Fibroblast of skin of right quadriceps (primary cell): ENCODE measurements at places on chromosomes 5 and 9.
A peak's percentile ranks its signal among the peaks of the same experiment; 100 is the strongest.

- DNase-seq = no peak
Observed at GRCh38 chr5:168713051-168713450, 133.9 kb upstream of the PANK3 start.

- no peak for DNase-seq
Observed at GRCh38 chr9:70542311-70542931, 128.0 kb upstream of the KLF9 start.

DNA sequence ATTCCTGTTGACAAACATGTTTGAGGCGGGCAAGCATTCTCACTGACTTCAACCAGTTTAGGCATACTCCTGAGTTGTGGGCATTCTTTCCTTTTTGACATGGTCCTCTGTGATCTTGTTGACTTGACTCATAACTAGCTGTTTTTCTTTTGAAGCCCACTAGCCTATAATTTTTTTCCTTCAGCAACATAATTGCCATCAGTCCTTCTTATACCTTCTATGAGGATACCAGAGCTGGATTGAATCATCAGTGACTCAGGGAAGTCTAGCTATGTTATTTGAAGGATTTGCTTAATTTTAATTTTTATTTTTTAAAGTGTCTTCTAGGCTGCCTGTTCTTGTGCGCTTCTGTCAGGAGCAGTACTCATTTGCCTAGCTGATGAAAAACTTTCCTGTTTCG, 259.5 kb downstream of the NR3C1 start:
- peak; percentile 73 for DNase-seq

DNA sequence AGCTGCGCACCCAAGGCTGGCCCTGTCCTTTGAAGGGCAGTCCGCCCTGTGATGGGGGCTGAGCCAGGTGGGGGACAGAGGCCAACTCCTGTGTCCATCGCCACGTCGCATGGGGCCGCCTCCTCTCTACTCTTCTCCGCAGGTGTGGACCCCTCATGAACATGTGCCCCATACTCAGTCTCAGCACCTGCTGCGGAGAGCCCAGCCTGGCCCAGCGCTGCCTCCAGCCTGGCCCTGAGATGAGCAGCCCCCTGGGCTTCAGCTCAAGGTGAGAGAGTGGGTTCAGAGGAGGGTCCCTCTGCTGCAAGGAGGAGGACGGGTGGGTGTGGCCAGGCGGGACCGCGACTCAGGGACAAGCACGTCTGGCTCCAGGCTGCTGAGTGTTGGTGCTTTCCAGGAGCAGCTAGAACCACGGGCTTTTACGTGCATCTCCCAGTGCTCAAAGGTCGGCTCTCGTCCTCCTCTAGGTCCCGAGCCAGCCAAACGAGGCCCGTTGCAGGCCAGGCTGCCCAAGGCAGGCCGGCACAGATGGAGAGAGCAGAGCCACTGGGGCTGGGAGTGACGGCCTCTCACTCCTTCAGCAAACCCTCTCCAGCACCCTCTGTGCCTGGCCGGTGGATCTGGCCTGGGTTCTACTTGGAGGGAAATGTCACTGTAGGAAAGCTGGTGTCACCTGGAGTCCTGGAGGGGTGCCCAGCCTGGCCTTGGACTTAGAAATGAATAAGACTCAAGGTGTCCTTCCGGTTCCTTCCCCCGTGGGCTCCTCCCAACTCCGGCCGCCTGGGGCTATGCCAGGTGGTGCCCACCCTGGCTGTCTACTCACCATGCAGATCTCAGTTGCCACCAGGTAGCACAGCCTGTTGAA, 48.9 kb upstream of the RNF130 start:
- no peak for DNase-seq

- DNase-seq = peak; percentile 71
Observed at GRCh38 chr5:96823900-96824380, 16.2 kb upstream of the ERAP1 start.

DNA sequence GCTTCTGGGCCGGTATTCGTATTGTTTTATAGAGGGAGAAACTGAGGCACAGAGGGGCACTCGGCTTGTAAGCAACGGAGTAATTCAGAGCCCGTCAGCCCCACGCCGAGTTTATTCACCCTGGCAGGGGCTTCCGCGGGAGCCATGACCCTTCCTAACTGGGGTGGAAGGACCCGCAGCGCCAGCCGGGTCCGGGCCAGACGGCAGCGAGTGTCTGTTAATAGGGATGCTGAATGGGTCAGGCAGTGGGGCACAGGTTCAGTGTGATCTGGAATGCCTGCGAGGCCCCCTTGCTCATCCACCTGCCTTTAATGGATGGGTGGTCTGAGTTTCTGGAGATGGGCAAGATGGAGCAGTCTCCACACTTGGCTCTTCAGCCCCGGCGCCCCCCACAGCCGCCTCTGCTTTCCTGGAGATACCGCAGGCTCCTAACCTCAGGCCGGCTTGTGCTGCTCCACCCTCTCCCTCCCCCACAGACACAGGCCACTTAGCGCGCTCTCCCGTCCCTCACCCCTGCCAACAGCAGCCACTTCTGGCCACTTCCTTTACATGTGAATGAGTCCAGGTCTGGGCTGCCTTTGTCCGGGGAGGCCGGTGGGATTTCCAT, 147.1 kb downstream of the ERCC6L2 start:
- DNase-seq = no peak

GRCh38 chr5:117077142-117077541, 502.5 kb upstream of the SEMA6A start:
- peak; percentile 4 for DNase-seq

GRCh38 chr5:127994087-127994660, 89.4 kb upstream of the SLC12A2 start:
- DNase-seq = no peak

DNA sequence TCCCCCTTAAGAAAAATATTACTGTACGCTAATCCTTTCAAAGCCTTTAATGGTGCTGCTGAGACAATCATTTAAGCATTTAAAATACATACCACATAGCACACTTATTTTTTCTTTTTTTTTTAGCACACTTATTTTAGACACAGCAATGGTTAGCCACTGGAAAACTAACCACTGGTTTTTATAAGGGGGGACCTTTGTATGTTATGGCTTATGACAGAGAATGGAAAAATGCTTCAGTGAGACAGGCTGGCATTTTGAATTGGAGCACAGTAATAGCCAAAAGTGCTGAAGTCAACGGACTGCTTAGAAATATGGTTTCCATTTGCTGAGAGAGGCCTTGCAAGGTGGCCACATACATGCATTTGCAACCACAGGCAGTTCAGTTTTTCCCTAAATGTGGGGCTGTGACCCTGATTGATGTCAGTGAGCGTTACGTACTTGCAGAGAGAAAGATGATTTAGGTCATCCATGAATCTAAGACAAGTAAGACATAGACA, 28.5 kb downstream of the AOPEP start:
- DNase-seq = peak; percentile 33

DNA sequence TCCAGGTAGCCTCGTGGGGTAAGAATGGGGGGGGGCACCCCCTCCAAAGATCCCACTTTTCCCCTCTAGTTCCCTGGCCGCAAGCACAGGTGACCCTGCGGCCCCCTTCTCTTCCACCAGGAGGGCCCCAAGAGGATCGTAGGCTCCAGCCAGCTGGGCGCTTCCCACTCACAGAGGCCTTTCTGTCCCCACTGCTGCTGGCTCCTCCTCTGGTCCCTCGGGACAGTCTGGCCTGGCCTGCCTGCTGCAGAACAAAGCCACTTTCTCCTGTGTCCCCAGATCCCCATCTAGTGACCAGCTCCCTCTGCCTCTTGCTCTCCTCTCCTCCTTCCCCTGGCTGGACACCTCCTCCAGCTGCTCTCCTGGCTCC, 534 bp upstream of the SAPCD2 start:
- no peak for DNase-seq

DNA sequence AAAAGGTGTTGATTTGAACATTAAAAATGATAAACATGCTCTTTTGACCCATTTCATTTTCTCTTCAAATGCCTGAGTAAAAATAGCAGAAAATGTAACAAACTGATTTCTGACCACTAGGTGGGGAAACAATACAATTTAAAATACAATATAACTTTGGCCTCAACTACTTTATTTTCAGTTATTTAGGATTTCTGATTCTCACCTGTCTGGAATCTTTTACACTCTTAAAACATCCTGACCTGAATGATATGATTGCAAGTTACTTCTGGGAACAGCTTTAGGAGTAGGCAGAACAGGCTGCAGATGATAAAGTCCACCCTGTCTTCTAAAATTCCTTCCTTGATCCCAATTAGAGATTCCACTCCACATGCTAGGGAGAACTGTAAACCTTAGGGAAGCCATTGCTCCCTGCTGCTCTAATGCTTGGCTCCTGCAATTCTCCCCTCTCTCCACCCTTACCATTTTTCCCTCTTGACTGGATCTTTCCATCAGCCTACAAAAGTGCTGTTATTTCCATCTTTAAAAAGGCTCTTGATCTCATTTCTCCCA, 70.3 kb downstream of the FYB1 start:
- peak; percentile 25 for DNase-seq

DNA sequence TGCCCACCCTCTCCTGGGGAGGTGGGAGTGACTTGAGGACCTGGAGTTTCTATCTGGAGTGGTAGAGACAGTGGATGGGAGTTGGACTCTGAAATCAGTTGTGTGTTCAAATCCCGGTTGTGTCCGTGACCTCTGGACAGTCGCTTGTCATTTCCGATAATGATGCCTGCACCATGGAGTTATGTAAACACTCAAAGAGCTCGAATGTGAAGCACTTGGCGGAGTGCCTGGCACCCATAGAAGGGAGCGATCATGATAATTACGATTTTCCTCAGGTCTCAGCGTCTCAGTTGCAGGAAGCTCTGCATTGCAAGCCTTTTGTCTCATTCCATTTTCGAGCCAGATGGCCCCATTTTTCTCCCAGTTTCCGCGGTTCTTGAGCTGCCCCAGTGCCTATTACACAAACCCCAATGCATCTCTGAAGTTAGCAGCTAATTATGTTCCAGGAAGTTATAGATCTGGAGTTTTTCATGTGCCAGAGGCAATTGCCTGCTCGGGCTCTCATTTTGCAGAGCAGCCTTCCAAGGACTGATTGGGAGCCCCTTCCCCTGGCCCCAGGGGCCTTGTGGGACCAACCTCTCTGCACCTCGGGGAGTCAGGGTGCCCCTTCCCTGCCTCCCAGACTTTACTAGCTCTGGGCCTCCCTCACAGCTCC, 175.5 kb upstream of the MVB12B start:
- no peak for DNase-seq

DNA sequence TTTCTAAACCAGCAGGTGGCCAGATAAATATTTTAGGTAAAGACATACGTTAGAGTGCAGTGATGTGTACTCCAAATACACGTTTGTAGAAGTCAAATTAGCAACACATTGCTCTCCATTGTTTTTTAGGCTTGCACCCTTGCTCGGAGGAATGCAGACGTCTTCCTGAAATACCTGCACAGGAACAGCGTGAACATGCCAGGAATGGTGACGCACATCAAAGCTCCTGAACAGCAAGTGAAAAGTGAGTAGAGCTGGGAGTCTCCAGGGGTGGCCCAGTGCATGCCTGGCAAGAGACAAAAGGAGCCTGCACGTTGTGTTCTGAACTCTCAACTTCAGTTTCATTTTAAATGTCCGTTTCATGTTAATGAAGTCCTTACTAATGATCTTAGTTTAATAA, 207.5 kb upstream of the OTULINL start:
- no peak for DNase-seq

DNA sequence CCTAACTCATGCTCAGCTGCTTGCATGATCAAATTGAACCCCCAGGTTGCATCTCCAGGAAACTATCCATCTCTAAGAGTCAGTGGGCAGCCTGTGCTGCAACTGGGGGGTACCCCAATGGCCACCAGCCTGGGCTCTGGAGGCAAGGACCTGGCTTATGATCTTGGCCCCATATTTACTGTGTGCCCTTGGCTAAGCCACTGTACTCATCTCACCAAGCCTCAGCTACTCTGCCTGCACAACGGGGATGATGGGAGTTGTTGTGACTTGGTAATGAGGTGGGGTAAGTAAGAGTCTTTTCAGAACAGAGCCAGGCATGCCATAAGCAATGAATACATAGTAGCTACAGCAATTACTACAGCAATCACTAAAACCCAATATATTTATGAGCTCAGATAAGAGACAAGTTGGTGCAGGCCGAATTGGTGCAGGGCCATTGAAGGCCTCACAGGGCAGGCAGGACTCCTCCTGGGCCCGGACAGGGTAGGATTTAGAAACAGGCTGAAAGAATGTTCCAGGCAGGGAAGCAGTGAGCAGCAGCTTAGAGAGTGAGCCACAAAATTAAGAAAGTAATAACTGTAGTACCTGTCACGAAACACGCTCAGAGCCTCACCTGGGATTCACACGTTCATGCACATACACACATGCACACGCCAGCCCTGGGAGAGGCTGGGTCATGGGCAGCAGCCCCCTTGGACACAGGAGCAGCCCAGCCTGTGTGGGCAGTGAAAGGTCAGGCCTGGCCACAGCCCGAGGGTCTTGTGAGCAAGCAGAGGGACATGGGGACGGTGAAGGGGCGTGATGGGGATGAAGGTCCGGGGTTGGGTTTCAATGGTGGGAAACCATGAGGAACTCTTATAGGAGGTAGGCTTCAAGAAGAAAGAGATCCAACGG, 74.1 kb downstream of the PAX5 start:
- DNase-seq = no peak

DNA sequence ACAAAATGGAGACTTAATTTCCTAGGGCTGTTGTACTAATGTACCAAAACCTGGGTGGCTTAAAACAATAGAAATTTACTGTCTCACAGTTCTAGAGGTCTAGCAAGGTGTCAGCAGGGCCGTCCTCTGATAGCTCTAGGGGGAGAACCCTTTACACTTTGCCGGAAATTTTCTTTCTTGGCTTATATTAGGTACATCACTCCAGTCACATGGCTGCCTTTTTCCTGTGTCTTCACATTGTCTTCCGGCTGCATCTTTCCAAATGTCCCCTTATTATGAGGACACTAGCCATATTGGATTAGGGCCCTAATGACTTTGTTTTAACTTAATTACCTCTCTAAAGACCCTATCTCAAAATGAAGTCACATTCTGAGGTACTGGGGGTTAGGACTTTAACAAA, 5.8 kb downstream of the UHRF2 start:
- no peak for DNase-seq

DNA sequence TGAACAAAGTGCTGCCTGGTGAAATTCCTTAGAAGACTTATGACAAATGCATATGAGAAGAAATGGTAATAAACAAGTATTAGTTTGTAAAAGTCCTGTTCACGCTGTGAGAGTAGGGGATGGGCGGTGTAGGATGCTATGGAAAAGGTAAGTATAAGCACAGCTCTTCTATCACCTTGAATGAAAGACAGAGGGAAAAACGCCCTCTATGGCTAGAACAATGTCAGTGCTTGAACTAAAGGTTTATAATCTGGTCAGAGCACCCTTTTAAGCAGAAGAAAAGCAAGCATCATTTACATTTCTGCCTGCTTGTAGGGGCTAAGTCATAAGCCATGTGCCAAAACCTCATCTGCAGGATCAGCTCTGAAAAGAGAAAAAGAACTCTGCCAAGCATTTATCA, 115.2 kb downstream of the LHFPL2 start:
- DNase-seq = no peak

GRCh38 chr9:135550344-135550918, 4.5 kb downstream of the OBP2A start:
- DNase-seq = no peak

- DNase-seq = no peak
Observed at GRCh38 chr9:131584858-131585257, 39.5 kb downstream of the PRRT1B start.

DNA sequence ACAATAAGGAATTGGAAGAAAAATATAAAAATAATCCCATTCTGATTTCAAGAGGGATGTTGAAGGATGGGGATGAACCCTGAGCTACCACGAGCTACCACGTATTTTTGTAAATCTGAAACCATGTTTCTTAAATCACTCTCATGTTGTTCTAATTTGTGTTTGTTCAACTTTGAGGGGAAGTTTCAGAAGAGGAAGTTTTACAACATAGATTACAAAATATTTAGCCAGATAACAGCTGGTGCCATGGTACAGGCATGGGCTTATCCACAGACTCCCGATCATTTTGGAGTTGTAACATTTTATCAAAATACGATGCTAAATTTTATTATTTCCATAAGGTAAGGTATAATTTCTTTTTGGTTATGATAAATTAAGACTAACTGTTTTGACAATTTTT, 15.2 kb downstream of the CCDC125 start:
- DNase-seq = no peak
